Activated CD4-positive, alpha-beta T cell treated with anti-CD3 and anti-CD28 coated beads, Interleukin-2, amount 50 U/mL, for 4 hours (primary cell): ENCODE measurements at places on chromosomes 6 and 20.

- no peak for DNase-seq
Measured at GRCh38 chr6:138673346-138674014, 100.1 kb upstream of the CCDC28A start.

GRCh38 chr6:162970246-162970645, 242.5 kb downstream of the PACRG start:
- no peak for DNase-seq

DNA sequence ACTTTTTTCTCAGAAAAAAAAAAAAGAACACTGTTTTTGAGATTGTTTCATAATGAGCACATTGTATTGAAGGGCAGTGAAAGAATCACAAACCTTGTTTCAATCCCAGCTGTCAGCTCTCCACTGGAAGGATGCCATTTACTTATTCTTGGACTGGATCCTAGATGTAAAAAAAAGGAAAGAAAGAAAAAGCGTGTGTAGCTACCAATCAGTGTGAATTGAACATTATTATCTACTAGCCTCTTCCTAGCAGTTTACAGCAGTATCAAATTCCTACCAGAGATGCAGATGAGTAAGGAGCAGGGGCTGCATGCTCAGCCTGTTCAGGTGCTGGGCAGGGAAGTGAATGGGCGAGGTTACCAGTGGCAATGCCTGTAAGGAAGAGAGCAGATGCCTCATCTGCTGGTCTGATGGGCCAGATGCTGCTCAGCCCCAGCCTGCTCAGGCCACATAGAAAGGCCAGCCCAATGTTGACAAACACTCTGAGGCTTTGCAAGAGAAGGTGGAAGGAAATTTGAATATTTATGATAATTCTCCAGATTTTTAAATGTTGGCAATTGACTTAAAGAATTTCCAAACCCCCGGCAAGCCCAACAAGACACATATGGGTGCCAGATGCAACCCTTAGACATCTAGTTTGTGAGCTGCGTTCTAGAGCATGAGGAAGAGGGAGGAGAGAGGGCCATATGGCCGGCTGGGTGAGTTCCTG, 189.5 kb downstream of the IBTK start:
- DNase-seq, result no peak

DNA sequence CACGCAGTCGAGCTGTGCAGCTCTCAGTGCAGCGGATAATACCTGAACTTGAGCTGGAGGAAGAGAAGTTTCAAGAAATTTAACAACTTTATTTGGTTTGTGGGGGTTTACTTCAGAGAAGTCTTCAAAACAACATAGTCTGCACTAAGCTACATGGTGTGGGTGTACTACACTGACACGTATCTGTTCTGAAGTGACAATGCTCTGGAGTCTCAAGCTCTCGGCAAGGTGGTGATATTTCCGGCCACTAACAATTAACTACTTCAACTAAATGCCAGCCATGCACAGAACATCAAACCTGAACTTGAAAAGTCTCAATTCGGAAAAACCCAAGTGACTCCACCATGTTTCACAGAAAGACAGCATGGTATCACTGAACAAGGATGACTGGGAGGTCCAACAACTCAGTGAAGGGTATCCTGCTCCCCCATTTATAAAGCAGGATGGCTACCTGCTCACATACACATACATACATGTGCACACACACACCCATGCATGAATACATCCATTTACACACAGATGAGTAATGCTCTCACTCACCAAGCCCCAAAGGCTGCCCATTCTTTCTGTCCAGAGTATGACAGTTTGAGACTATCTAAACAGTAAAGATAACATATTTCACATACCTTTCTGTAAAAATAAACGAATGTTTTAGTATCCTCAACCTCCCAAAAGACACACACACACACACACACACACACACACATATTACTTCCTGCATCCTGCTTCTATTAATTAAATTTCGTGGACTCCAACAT, 15.4 kb upstream of the ANKRD60 start:
- no peak for DNase-seq

- DNase-seq, result no peak
Measured at GRCh38 chr20:58765780-58766179, 73.2 kb downstream of the NPEPL1 start.

GRCh38 chr6:4370066-4370465, 234.7 kb upstream of the ECI2 start:
- no peak for DNase-seq
